ENCODE measurements at places on chromosomes 16 and 17. TPM values are rescaled to one million over a fixed set of nuclear protein-coding genes. Genes with fewer than 3 reads are reported as not detected.

The CPNE7 gene
- total RNA-seq: 6.6 TPM

The GP1BA gene
- not detected for total RNA-seq

The ARHGDIG gene
- total RNA-seq: 0.48 TPM

The ANKRD11 gene
- total RNA-seq: 50.6 TPM

GRCh38 chr16:11587643-11588247, 1.0 kb upstream of the LITAF start:
- no peaks in the 10 kb centered on the region for H3K36me3 ChIP-seq
- no peak for DNase-seq
- H3K27ac ChIP-seq: peak overlapping the region; percentile 82
- peaks cover 36% of the 10 kb centered on the region for H3K4me1 ChIP-seq

- H3K36me3 ChIP-seq: no peaks in the 10 kb centered on the region
- no peak overlapping the region for H3K27ac ChIP-seq
- peaks cover 37% of the 10 kb centered on the region for H3K27me3 ChIP-seq
- peaks cover 9% of the 10 kb centered on the region for H3K4me1 ChIP-seq
- no peak for DNase-seq
- peak overlapping the region; percentile 22 for H3K4me3 ChIP-seq
Observed at GRCh38 chr16:51113236-51114125, 37.6 kb downstream of the SALL1 start.

DNA sequence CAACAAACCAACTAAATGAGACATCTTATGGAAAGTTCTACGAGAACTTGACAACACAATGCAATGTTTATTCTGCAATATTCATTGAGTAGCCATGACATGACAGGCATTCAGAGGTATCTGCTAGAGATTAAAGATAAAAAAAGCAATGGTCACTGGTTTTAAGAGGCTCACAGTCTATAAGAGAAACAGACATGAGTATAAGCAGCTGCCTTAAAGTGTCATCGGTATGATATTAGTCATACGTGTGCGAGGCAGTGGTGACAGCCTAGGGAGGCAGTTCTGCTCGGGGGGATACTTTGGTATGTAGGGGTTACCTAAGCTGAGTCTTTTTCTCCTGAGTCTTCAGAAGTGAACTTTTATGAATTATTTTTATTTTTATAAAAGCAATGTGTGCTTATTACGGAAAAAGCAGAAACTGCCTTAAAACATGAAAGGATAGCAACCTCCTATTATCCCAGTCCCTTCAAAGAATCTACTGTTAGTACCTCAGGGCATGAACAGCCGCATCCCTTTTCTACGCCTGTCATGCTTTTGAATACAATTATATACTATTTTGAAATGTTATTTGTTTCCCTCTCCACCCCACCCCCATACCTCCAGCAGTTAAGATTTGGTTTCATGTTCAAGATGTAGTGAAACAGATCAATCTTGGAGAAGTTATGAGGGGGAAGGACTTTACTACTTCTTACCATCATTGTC, 7.7 kb downstream of the ST6GALNAC1 start:
- H3K27ac ChIP-seq: peak overlapping the region; percentile 77
- H3K27me3 ChIP-seq: no peaks in the 10 kb centered on the region
- no peak for DNase-seq
- H3K36me3 ChIP-seq: no peaks in the 10 kb centered on the region
- H3K4me3 ChIP-seq: no peak overlapping the region

- H3K36me3 ChIP-seq: no peaks in the 10 kb centered on the region
- no peaks in the 10 kb centered on the region for H3K4me1 ChIP-seq
- no peak overlapping the region for H3K4me3 ChIP-seq
- no peaks in the 10 kb centered on the region for H3K27me3 ChIP-seq
- DNase-seq: no peak
- no peak overlapping the region for H3K27ac ChIP-seq
Observed at GRCh38 chr17:33459078-33459940, 166.2 kb upstream of the ASIC2 start.

GRCh38 chr16:59126486-59126885, 392.4 kb upstream of the GOT2 start:
- H3K27me3 ChIP-seq: no peaks in the 10 kb centered on the region
- H3K36me3 ChIP-seq: no peaks in the 10 kb centered on the region
- DNase-seq: no peak
- H3K27ac ChIP-seq: no peak overlapping the region

DNA sequence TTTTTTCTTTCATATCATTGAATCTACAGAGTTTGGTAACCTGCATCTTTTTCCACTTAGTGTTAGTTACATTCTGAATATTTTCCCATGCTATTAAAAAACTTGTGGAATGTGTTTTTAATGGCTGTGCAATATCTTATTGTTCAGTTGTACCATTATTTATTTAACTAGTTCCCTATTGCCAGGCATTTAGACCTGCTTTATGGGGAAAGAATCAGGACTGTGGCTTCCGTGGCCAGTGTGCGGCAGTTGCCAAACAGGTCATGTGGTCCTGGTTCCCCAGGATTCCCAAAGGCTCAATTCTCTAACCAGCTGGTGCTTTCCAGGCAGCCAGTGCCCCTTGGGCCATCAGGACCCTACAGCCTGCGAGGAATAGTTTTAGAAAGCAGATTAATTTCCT, 30.8 kb downstream of the NDEL1 start:
- no peaks in the 10 kb centered on the region for H3K36me3 ChIP-seq
- no peaks in the 10 kb centered on the region for H3K27me3 ChIP-seq
- H3K4me1 ChIP-seq: peaks cover 15% of the 10 kb centered on the region
- no peak for DNase-seq

DNA sequence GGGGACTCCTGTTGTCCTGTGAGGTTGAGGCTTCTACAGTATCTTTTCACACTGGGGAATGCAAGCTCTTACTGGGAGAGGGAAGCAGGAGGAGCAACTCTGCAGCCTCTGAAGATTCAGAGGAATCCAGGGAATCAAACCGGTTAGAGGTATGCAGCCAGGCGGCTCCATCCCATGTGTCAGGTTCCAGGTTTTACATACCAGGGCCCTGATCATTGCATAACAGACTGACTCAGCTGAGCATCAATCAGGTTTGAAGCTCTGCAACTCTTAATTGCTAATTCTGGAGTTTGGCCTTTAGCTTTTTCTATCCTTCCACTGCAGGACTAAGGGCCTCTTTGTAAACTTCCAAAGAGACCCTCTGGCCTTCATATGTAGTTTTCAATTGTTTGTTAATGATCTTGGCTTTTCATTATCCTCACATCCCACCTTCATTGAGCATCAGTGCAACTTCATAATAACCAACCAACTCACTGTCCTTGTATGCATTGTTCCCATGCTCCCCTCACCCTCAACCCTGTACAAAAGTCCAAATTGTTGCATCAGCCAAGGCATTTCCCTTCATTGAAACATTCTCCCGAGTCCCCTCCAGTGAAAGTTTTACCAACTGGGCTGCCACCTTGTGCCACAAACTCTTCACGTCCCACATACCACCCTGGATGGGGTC, 59.7 kb upstream of the DHX40 start:
- no peaks in the 10 kb centered on the region for H3K27me3 ChIP-seq
- H3K36me3 ChIP-seq: no peaks in the 10 kb centered on the region
- H3K4me3 ChIP-seq: no peak overlapping the region
- H3K27ac ChIP-seq: no peak overlapping the region
- peak; percentile 44 for DNase-seq

Measured in hepatocyte (in vitro differentiated cells).